Activated CD8-positive, alpha-beta memory T cell treated with anti-CD3 and anti-CD28 coated beads for 1 hour (primary cell): ENCODE measurements at places on chromosomes 2 and 18.

GRCh38 chr2:27932396-27932795, 41.9 kb downstream of the BABAM2 start:
- no peak for DNase-seq

DNA sequence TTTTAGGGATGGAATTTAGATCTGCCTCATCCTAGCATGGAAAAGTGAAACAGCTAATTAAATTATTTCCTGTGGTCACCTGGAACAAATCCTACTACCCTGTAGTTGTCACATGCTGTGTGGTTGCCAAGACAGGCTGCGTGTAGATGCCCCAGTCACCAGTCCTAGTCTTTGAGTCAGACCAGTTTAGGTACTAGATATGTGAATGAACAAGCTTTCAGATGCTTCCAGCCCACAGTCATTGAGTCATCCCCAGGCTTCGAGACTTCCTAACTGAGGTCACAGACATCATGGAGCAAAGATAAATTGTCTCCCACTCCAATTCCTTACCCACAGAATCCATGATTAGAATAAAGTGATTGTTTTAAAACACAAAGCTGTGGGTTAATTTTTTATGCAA, 35.8 kb upstream of the GRB14 start:
- no peak for DNase-seq

DNA sequence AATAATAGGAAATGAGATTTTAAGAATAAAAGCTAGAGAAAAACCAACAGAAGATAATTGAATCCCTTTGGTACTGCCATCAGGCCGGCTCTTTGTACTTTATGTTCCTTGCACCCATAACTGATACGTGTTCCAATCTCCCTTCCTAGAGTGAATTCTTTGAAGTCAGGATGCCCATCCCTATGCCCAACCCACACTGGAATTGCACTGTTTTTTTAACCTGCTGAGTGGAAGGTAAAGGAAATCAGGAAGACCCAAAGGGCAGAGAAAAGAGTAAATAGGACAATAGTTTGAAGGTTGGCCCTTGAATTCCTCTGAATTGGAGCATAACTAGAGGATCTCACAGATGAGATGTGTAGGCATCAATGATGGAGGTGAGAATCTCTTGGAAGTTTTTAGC, 4.4 kb upstream of the ATG16L1 start:
- no peak for DNase-seq

DNA sequence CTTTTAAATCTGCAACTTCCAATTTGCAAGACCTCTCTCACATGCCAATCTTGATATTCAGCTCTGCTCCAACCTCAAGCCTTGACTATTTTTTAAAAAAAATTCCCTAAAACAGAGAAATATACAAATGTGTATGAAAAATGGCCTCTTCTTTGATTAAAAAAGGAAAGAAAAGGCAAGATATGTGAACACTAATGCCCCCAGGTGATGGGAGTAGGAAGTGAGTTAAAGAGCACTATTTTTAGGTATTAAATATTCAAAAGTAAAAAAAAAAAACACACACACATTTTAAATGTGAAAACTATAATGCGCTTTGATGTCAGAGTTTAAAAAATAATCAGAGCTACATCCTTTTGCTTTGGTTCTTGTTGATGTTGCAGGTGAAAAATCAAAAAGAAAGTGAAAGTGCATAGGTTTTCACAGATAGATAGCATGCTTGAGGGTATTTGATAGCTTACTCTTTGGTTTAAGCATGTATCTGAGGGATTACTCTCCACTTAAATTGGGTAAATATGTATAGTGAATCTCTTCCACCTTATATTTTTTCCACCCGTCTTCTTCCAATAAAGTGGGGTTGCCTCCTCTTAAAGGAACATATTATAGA, 406.0 kb upstream of the POU3F3 start:
- no peak for DNase-seq

DNA sequence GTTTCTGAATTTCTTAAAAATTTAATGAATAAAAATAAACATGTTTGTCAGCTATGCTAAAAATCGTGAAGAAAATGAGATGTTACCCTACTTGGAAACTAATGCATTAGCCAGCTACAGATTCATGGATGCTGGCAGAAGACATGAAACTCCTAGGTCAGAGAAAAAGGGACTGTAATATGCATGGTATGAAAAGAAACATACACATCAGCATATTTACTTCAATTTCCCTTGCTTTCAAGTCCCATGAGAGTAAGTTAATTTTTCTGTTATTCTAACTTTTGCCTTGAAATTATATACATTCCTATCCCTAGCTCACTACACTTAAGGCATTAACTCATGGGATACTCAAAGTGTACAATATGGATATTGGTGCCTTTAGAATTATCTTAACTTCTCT, 2041.4 kb upstream of the LRRTM1 start:
- no peak for DNase-seq

DNA sequence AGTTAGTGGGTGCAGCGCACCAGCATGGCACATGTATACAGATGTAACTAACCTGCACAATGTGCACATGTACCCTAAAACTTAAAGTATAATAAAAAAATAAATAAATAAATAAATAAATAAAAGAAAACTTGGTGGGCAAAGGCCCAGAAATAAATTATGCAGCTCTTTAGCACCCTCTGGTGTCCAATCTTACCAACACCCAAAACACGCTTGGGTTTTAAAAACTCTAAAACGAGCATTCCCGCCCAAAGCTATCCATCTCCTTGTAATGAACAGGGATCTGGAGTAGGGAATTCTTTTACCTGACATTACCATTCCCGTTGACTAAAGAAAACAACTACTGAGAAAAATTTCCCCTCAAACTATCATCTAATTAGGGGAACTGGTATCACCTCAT, 2005.9 kb upstream of the CELF4 start:
- DNase-seq, result no peak

DNA sequence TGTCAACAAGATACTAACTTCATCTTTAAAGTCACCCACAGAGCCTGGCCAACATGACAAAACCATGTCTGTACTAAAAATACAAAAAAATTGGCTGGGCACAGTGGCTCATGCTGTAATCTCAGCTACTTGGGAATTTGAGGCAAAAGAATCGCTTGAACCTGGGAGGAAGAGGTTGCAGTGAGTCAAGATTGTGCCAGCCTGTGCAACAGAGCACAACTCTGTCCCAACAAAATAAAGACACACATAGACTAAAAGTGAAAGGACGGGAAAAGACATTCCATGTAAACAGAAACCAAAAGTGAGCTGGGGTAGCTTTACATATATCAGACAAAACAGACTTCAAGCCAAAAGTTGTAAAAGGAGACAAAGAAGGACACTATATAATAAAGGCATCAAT, 34.8 kb downstream of the USP34 start:
- DNase-seq, result no peak

DNA sequence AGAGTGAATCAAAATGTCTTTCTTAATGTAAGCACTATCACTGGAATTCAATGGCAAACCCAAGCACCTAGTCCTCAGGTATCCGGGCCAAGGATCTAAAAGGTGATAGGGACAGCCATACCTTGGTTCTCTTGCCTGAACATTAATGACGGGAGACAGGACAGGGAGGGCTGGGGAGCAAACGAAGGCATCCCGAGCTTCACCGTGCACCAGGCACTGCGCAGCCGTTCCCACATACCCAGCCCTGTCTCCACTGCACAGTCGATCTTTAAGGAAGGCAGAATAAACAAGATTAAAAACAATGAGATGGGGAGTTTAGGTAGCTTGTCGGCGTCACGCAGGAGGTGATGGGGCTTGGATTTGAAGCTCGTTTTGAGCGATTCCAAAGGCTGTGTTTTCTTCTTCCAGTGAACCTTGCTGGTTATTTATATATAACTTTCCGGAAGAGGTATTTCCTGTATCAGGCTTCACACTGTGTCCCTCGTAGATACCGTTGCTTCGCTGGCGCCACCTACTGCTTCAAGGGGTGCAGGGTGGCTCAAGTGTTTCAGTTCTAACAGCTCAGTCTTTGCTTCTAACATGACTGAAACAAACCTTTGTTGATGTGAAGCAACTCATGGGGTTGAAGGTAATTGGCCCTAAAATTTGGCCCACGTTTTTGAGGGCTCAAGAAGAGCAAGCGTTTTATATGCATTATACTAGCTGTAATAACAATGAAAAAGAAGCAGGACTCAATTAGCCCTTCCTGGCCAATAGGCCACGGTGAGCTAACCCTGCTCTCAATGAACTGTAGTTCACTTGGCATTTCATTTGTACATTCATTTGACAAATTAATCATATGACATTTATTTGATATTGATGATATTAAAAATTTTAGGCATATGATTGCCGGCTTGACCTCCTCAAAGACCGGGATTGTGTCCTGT, 77.4 kb downstream of the DCDC2C start:
- DNase-seq, result no peak
